GM03348 (cell line): ENCODE measurements at places on chromosomes 7 and 10.
A peak's percentile ranks its signal among the peaks of the same experiment; 100 is the strongest.

DNA sequence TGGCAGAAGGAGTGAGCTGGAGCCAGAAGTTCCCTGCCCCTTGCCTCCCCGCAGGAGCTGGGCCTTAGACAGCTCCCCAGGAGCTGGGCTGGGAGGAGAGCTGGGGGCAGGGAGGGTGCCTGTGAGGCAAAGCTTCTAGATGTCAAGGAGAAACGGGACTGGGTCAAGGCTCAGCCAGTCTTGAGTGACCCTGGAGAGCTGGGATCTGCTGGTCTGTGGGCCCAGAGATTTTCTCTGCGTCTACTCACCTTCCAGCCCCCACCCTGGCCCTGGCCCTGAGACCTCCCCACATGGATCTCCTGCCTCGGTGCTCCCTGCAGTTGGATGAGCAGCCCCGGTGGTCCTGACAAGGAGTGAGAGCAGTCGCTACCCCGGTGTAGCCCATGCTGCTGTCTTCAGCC, 20.3 kb upstream of the SHH start:
- DNase-seq = no peak

- no peak for DNase-seq
These were observed 14.9 kb upstream of the LGI1 start for GRCh38 chr10:93742633-93743349.

GRCh38 chr7:128915271-128915819, 4.8 kb upstream of the KCP start:
- no peak for DNase-seq

- peak; percentile 51 for DNase-seq
These were observed 34.0 kb upstream of the DNMBP start for GRCh38 chr10:100043796-100044195.

DNA sequence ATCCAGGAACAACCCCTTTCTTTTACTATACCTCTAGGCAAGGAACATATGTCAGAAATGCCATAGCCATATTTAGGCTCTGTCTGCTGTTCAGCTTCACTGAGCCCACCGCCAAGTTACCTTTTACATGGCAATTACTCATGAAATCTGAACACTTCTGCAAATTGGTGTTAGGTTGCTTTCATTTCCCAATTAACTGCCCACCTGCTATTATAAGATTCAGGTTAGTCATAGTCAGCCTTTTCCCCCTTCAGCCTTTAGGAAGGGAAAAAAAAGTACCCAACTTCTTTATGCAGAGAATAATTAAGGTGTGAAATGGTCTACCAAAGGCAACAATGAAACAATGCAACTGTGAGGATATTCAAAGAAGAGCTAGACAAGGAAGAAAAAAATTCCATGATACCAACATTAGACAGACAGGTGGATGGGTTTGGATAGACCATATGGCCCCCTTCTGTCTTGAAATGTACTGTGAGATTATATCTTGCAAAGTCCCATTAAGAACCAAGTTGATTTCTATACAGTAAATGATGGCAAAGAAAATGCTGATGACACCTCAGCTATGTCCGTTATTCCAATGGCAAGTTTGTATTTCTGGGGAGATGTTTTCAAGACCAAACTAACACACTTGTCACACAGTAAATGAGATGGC, 442.1 kb upstream of the NRP1 start:
- no peak for DNase-seq

GRCh38 chr7:16171928-16172327, 249.4 kb downstream of the CRPPA start:
- DNase-seq = no peak

DNA sequence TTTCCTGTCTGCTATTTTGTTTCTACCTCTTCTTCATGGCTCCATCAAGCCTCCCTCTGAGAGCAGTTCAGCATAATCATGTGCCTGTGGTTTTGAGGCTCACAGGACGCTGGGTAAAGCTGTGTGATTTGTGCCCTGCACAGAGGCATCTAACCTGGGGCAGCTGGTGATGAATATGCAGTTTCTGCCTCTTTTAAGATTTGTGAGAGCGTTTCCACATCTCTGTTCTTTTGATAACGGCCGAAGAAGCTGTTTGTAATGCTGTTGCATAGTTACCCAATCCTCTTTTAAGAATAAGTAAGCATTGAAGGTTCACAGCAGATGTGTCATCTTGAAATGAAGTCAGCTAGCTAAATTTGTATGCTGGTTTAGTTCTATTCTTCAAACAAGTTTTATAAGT, 45.2 kb downstream of the PNLIPRP3 start:
- no peak for DNase-seq

DNA sequence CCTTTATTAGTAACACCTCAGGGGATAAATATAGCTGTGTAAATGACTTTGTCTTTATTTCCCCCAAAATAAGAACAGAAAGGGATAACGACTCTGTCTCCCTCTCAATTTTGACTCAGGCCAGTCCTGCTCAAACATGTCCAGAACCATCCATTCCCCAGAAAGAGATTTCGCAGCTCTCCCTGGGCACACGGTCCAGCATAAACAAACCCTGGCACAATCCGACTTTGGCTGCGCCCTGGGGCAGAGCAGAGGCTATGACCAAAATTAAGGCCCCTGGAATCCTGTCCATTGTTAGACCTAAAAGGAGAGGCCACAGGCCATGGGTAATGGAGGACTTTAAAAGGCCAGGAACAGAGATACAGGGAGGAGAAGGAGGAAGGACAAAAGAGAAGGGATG, 99.1 kb downstream of the PRPF18 start:
- DNase-seq = no peak

DNA sequence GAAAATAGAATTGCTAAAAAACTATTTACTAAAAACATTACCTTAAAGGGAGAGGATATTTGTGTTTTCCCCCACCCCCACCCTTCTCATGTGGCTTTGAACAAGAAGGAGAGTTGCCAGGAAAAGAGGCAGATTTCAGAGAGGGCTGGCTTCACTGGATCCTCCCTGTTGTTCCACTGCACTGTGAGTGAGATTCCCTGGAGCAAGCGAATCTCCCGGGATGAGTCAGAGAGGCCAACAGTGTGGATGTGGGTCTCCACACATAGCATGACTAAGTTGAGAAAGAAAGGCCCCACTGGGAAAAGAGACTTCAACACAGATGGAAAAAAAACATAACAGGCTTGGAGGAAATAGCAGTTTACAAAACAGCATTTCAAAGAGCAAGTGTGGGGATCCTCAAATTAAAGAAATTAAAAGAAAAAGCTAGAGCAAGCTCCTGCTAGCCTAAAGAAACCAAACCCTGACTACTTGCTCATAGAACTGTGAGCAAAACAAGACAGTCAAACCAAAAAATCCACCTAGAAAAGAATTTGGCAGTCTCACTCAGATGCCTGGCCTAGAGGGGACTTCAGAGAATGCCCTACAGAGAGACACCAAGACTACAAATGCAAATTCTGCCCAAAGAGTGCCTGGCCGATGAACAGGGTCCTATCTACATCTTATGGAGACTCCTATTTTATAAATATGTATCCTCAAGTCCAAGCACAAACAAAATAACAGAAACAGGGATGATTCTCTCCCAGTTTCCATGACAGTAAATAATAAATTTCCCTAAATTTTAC, 3.4 kb downstream of the CAV1 start:
- DNase-seq = peak; percentile 87

DNA sequence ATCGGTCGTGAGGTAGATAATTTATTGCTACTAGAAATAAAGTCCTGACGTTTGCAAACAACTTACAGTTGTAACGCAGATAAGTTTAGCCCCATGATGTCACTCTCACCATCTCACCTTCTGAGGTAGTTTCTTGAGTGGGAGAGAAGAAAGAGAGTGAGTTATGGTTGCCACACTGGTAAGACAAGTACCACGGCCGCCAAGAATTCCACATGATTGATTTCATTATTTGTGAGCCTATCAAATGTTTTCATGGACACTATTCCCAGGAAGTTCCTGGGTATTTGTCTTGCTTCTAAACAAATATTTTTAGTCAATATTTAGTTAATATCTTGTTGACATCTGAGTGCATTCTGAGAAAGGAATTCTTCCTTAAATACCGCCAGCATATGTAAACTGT, 339.4 kb upstream of the KIAA1217 start:
- no peak for DNase-seq

- DNase-seq = peak; percentile 87
These were observed 51.9 kb downstream of the DENND11 start for GRCh38 chr7:141649865-141650634.

- DNase-seq = no peak
These were observed 4.4 kb downstream of the ZNF485 start for GRCh38 chr10:43610636-43611035.

DNA sequence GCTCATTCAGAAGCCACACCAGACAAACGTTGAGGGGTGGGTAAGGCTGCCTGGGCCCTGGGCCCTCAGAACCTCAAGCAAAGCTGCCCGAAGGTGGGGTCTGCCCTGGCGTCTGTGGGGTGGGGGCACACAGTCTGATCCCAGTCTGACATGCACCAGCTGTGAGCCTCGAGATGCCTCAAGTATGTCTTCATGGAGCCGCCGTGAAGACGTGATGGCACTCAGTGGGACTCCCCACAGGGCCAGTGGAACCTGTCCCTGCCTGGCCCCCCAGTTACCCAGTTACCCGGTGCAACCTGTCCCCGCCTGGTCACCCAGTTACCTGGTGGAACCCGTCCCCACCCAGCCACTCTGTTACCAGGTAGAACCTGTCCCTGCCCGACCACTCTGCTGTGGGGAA, 351.2 kb downstream of the PTPRN2 start:
- DNase-seq = no peak

DNA sequence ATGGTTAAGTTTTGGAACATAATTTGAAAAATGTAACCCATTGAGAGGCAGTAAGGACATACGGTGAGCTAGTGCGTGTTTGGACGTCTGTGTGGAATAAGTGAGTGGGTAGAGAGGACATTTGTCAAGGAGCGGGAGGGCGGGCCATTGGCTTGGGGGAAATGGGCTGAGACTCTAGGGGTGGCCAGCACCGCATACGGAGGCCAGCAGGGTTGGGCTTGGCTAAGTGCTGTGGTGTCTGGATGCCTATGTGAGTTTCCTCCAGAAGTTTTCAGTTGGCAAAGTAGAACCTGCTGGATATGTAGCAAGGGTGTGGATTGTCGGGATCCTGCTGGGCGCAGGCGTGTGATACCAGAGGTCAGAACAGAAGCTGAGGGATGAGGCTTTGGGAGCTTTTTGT, 103.0 kb downstream of the TCF7L2 start:
- no peak for DNase-seq

- peak; percentile 59 for DNase-seq
These were observed 6.6 kb downstream of the DMBT1 start for GRCh38 chr10:122567056-122567660.

GRCh38 chr10:43928425-43928968, 279.8 kb upstream of the ZNF32 start:
- no peak for DNase-seq

DNA sequence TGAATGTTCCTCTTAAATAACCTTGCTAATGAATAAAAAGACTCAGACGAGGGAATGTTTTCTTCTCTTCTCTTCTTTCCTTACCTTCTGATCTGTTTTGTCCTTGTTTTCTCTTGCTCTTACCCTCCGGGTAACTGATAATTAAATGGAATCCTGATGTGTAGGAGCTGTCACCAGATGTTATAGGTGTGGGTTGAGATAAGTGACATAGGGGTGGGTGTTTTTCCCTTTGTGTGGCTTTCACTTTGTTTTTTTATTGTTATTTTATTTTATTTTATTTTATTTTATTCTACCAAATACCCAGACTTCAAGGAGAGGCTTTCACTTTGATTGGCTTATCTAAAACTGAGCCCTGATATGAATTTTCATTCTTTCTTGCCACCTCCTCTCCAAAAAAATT, 25.5 kb downstream of the ANLN start:
- DNase-seq = no peak

DNA sequence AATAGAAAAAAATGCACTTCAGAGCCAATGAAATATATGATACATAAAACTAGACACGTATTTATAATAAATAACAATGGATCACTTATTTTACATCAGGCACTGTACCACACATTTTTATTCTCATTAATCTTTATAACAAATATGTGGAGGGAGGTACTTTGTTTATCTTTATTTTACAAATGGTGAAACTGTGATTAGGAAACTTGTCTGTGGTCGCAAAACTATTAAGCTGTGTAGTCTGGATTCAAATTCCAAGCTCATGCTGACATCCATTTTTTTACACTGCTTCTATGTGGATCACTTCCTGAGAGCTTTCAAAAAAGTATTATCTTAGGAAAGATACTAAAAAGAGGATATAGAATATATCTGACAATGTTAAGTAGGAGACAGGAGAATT, 978.6 kb downstream of the SORCS1 start:
- DNase-seq = peak; percentile 15

DNA sequence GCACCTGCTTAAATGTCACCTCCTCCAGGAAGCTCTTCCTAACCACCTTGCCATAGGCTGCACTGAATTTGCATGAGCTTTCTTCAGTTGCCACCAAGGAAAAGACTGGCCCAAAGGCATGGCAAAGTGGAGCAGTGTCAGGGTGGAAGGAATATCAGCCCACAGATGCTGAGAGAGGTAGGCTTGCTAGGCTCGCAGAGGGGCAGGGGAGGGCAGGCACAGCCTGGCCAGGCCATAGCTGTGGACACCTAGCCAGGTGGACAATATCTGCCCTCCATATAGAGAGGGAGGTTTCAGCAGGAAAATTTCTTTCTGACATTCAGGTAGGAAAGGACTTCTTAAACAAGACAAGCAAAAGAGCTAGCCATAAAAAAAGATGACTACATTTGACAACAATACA, 166.3 kb downstream of the GRID1 start:
- DNase-seq = no peak

GRCh38 chr7:151454305-151454704, 14.4 kb upstream of the CRYGN start:
- DNase-seq = no peak

DNA sequence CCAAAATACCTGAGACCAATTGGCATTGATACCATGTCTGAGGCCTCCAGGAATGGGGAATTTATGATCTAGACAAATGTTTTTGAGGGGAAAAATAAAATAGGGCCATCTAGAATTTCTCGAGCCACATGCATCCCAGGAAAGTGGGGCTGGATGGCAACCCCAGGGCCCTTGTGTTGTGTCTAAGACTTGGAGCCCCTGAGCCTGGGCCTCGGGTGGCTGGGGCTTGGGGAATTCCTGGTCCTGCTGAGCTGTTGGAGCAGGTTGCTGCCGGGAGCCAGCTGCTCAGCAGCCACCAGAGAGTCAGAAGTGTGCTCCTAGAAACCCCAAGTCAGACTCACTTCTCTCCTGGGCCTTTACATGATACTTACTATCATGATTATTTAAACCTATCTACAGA, 172.9 kb downstream of the WDR37 start:
- DNase-seq = no peak

DNA sequence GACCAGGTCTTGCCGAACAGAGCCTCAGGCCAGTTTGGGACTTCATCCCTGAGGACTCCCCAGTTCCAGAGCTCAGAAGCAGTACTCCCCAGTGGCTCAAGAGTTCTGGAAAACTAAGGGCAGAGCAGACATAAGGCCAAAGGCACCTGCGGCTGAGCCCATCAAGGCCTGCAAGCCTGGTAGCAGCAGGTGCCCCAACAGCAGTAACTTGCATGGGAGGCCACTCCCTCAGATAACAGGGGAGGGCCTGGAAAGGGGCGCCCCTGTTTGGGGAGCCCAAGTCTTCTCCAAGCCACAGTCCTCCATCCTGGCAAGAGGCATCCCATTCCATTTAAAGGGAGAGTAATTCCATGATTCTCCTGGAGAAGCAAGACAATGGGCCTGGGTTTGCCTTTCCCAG, 13.0 kb downstream of the POLL start:
- no peak for DNase-seq

- DNase-seq = no peak
These were observed 36.3 kb downstream of the GPR22 start for GRCh38 chr7:107505997-107506673.
